ENCODE measurements at places on chromosomes 2 and 18. TPM values are rescaled to one million over a fixed set of nuclear protein-coding genes. Genes with fewer than 3 reads are reported as not detected.
A peak's percentile ranks its signal among the peaks of the same experiment; 100 is the strongest.

GRCh38 chr2:3399829-3400228 is 20.3 kb downstream of the TRAPPC12 start:
- peak; percentile 76 for DNase-seq
- peak overlapping the region; percentile 36 for H3K4me3 ChIP-seq
- peaks cover 60% of the 10 kb centered on the region for H3K36me3 ChIP-seq
- peaks cover 28% of the 10 kb centered on the region for H3K4me1 ChIP-seq
- no peaks in the 10 kb centered on the region for H3K27me3 ChIP-seq

IGFBP2 gene
- total RNA-seq, result 136 TPM

DNA sequence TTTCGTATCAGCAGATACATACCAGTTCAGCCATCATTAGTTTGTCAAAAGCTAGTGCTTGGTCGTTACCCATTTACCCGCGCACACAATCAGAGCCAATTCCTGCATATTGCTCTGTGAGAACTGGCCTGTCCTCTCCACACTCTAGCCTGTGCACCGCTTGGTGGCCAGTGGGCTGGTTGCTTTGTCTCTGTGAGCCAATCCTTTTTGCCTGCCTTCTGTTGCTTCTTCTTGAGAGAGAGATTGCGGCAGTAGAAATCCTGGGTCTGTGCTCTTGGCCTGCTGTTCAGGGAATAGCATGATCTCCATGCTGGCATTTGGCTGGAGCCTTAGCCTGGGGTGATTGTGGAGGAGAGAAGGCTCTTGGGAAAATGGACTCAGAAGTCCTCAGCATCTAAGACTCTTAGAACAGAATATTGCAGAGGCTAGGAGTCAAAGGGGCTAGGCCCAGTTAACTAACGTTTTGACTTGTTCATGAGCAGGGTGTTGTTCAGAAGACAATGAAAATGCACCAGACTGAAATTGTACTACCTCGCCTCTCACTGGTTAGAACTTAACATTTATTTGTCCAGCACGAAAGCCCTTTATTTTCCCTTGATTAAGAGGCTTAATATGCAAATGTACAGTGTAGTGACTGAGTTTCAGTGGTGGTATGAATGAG is 37.1 kb downstream of the MAP4K4 start:
- H3K4me3 ChIP-seq, result no peak overlapping the region
- H3K36me3 ChIP-seq, result no peaks in the 10 kb centered on the region
- H3K27me3 ChIP-seq, result no peaks in the 10 kb centered on the region
- DNase-seq, result no peak
- H3K27ac ChIP-seq, result peak overlapping the region; percentile 74

GRCh38 chr2:233349005-233349998 is 5.0 kb upstream of the DGKD start:
- no peak overlapping the region for H3K27ac ChIP-seq
- peak; percentile 54 for DNase-seq
- no peaks in the 10 kb centered on the region for H3K27me3 ChIP-seq
- no peaks in the 10 kb centered on the region for H3K36me3 ChIP-seq
- H3K4me3 ChIP-seq, result no peak overlapping the region
